ENCODE measurements at places on chromosomes 5 and 9. TPM values are rescaled to one million over a fixed set of nuclear protein-coding genes. Genes with fewer than 3 reads are reported as not detected.

DNA sequence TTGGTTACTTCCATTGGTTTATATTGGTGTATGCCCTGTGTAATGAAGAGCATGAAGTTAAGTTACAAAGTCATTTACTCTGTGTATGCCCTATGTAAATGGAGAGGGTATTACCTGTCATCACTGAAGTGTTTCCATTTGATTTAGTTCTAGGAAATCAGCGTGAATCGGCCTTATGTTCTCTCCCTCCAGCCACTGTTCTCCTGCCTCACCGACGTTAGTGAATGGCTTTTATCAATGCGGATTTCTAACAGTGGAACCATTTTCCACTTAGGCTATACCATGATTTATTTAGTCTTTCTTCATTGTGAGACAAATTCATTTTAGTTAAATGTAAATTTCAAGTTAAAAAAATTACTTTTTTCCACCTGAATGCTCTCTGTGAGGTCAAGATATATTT lies 327.0 kb upstream of the ADCY2 start:
- no peak for DNase-seq
- no peaks in the 10 kb centered on the region for H3K4me1 ChIP-seq
- no peak overlapping the region for H3K4me3 ChIP-seq

GRCh38 chr5:29758986-29759421 lies 1434.5 kb upstream of the CDH6 start:
- H3K27me3 ChIP-seq, result no peaks in the 10 kb centered on the region
- DNase-seq, result no peak
- no peaks in the 10 kb centered on the region for H3K4me1 ChIP-seq
- H3K27ac ChIP-seq, result no peak overlapping the region
- no peaks in the 10 kb centered on the region for H3K36me3 ChIP-seq

DNA sequence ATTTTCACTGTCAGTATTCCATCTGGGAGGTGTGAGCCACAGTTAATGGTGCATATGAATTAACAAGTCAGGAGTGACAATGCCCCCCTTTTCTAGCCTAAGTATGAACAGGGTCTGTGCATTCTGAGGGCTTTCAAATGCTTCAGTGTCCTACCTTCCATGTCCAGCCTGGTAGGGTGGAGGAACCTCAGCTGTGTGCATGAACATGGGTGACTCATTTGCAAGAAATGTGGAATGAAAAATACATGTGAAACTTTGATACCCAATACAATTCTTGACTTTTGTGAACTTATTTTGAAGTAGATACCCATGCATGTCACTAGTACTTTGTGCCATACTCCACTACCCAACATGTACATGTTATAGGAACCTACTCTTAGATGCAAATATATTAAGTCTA lies 375.8 kb downstream of the SEMA5A start:
- H3K4me1 ChIP-seq, result no peaks in the 10 kb centered on the region
- no peak overlapping the region for H3K4me3 ChIP-seq
- DNase-seq, result no peak
- H3K27ac ChIP-seq, result no peak overlapping the region

DNA sequence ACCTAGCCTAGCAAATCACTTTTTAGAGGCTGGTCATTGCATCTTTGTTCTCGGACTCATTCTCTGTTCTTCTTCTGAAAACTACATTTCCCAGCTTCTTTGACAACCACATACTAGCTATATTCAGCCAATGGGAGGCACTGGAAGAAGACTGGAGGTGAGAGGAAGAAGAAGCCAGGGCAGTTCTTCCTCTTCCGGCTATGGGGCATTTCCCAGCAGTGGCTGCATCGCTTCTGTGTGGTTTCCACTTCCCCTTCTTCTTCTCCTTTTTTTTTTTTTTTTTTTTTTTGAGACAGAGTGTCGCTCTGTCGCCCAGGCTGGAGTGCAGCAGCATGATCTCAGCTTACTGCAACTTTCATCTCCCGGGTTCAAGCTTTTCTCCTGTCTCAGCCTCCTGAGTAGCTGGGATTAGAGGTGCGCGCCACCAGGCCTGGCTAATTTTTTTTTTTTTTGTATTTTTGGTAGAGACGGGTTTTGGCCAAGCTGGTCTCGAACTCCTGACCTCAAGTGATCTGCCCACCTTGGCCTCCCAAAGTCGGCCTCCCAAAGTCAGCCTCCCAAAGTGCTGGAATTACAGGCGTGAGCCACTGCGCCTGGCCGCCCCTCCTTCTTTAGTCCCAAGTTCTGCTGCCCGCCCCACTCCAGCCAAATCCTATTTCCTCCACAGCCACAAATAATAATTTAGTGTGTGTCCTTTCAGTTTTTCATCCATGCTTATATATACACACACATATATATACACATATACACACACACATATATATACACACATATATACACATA lies 6.9 kb upstream of the UBAP1 start:
- no peaks in the 10 kb centered on the region for H3K36me3 ChIP-seq
- no peaks in the 10 kb centered on the region for H3K27me3 ChIP-seq
- H3K4me1 ChIP-seq, result no peaks in the 10 kb centered on the region
- DNase-seq, result no peak
- no peak overlapping the region for H3K4me3 ChIP-seq

- H3K36me3 ChIP-seq, result no peaks in the 10 kb centered on the region
- peak overlapping the region; percentile 76 for H3K27ac ChIP-seq
- H3K4me1 ChIP-seq, result peaks cover 67% of the 10 kb centered on the region
- H3K4me3 ChIP-seq, result peak overlapping the region; percentile 23
- DNase-seq, result peak; percentile 69
- H3K27me3 ChIP-seq, result no peaks in the 10 kb centered on the region
Measured at GRCh38 chr9:125549465-125549871, 157.5 kb downstream of the MAPKAP1 start.

GRCh38 chr9:87120610-87121009 lies 173.3 kb upstream of the GAS1 start:
- no peak overlapping the region for H3K4me3 ChIP-seq
- H3K27ac ChIP-seq, result no peak overlapping the region
- DNase-seq, result no peak
- no peaks in the 10 kb centered on the region for H3K4me1 ChIP-seq
- H3K27me3 ChIP-seq, result no peaks in the 10 kb centered on the region

DNA sequence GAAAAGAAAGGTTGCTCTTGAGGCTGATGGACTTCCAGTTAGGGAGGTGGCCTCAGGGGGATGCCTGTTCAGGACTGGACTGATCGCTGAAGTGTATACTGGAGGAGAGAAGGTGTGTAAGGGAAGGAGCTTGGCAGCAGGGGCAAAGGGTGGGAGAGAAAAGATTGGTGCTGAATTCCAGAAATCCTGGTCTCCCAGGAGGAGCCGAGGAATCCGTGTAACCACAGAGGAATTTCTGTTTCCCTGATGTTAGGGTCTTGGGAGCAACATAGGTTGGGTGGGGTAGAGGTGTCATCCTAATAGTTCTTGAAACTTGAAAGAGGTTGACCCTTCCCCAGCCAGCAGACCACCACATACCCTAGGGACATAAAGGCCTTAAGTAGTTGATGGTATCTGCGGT lies 88.9 kb upstream of the PTPN3 start:
- no peaks in the 10 kb centered on the region for H3K36me3 ChIP-seq
- no peak overlapping the region for H3K27ac ChIP-seq
- no peak overlapping the region for H3K4me3 ChIP-seq
- no peaks in the 10 kb centered on the region for H3K4me1 ChIP-seq
- no peaks in the 10 kb centered on the region for H3K27me3 ChIP-seq
- no peak for DNase-seq

The TAF1L gene
- total RNA-seq, result not detected

The IFNA4 gene
- total RNA-seq, result not detected

The CBY3 gene
- not detected for total RNA-seq

The ZFP37 gene
- total RNA-seq, result 1.0 TPM

The PKD2L2 gene
- total RNA-seq, result not detected

Data from right atrium auricular region (tissue), 2 donors.